ENCODE measurements at places on chromosomes 3 and 15. TPM values are rescaled to one million over a fixed set of nuclear protein-coding genes. Genes with fewer than 3 reads are reported as not detected.

APEH gene
- total RNA-seq: 94.8 TPM

ADAMTS9 gene
- total RNA-seq: 26.0 TPM

LTK gene
- total RNA-seq: not detected

CTXN2 gene
- total RNA-seq: 0.63 TPM

CYP8B1 gene
- total RNA-seq: not detected

DLEC1 gene
- 1.6 TPM for total RNA-seq
